Smooth muscle cell of bladder (primary cell): ENCODE measurements at places on chromosomes 12 and 14. TPM values are rescaled to one million over a fixed set of nuclear protein-coding genes. Genes with fewer than 3 reads are reported as not detected.

Gene USP44
- 6.0 and 13.8 TPM in 2 replicates for total RNA-seq

Gene SLC6A15
- total RNA-seq, result 16.8 and 17.6 TPM in 2 replicates

Gene DLGAP5
- total RNA-seq, result 3.6 and 4.0 TPM in 2 replicates

Gene REM2
- 0.09 and 0.14 TPM in 2 replicates for total RNA-seq

Gene OTX2
- total RNA-seq, result not detected in 2 replicates

Gene CD69
- 0.14 TPM in 1 of 2 replicates, not detected in the other for total RNA-seq

Gene KRT72
- not detected in 2 replicates for total RNA-seq

Gene AQP6
- under 0.01 TPM in 1 of 2 replicates, not detected in the other for total RNA-seq

Gene ANO4
- 0.46 and 2.4 TPM in 2 replicates for total RNA-seq

Gene C14orf132
- total RNA-seq, result 13.5 and 13.7 TPM in 2 replicates

Gene KERA
- not detected in 2 replicates for total RNA-seq

Gene MFAP5
- total RNA-seq, result 20.3 and 95.2 TPM in 2 replicates
